Omental fat pad (tissue), 4 donors: ENCODE measurements at places on chromosomes 5 and 9.

GRCh38 chr5:56172241-56172640, 60.9 kb downstream of the ANKRD55 start:
- no peak for DNase-seq

- no peak for DNase-seq
Observed at GRCh38 chr5:139900546-139901250, 105.1 kb downstream of the PSD2 start.

DNA sequence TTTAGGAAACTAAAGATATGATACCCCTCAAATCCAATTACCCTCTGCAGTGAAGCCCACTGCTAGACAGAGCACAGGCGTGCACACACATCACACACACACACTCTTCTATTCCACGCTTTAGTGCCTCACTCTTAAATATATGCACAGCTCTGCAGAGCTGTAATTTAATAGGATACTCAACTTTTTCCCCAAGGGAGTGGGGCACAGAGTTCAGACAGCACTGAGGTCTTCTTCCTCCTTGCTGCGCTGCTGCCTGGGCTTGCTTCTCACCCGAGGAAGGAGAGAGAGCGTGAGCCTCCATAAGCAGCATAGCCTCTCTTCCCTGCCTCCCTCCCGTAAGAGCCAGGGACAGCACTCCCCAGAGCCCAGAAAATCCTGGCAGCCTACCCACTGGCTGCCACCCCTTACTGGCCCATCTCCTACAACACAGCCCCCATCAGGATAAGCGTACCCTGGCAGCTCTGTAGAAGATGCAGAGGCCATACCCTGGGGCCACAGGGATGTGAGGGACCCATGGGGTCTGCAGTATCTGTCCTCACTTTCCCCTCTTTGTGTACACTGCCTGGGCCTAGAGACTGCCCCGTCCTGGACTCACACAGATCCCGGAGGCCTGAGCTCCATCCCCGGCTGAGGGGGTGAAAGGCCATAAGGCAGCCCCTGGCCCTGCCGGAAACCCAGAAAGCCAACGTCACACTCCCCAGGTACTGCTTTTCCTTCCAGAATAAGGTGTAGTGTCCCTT, 102.1 kb downstream of the C5orf15 start:
- no peak for DNase-seq

DNA sequence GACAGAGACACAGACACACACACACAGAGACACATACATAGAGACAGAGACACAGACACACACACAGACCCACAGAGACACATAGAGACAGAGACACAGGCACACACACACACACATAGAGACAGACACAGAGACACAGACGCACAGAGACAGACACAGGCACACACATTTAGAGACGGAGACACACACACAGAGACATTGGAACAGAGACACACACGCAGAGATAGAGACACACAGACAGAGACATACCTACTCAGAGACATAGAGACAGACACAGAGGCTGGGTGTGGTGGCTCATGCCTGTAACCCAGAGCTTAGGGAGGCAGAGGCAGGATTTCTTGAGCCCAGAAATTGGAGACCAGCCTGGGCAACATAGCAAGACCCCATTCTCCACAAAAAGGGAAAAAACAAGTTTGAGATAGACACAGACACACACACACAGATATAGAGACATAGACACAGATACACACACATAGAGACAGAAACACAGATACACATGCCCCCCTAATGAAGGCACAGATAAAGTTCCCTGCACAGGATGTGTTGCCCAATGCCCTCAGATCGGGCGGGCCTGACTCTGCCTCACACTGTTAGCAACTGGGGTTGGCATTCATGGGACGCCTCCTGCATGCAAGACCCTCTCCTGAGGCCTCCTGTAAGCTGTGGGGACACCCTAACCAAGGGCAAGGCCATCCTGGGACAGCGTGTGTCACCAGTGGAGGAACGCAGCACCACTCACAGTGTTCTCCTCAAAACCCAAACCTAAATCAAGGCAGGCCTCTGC, 3.3 kb upstream of the RALGDS start:
- no peak for DNase-seq

- DNase-seq, result no peak
Observed at GRCh38 chr5:50646591-50646990, 19.8 kb upstream of the PARP8 start.

DNA sequence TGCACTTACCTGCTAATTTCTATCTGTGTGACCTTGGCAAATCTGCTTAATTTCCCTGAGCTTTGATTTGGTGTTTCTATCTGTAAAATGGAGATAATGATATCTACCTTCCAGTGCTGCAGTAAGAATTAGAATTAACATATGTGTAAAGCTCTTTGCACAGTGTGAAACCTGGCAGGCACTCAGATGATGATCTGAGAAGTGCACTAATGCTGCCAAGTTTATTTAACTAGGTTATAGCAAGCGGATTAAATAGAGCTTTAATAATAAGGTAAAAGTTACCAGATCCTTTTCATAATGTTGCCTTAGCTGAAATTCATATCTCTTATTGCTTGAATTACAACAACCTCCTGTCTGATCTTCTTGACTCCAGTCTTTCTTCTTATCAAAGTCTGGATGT, 315.3 kb upstream of the CD180 start:
- no peak for DNase-seq

GRCh38 chr9:109115931-109116526, 3.7 kb downstream of the TMEM245 start:
- DNase-seq, result no peak

DNA sequence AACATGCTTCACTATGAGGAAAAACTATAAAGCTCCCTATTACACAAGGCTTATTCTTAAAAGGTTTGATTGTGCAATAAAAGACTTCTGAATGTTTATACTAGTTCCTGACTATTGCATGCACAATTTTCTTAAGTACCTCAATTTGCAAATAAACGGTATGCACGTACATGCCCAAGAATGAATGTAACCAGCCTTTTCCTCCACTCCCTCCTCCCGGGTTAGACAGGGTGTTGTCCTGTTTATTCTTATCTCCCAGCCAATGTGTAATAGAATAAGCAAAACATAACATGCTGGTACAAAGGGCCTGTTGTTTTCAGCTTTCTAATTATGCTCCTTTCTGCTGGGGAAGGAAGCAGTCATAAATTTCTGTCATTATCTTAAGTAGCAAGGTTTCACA, 79.1 kb downstream of the AOPEP start:
- no peak for DNase-seq

- DNase-seq, result no peak
Observed at GRCh38 chr9:95073918-95074317, 243.6 kb downstream of the FANCC start.

- no peak for DNase-seq
Observed at GRCh38 chr5:56763711-56764466, 51.5 kb upstream of the MAP3K1 start.

DNA sequence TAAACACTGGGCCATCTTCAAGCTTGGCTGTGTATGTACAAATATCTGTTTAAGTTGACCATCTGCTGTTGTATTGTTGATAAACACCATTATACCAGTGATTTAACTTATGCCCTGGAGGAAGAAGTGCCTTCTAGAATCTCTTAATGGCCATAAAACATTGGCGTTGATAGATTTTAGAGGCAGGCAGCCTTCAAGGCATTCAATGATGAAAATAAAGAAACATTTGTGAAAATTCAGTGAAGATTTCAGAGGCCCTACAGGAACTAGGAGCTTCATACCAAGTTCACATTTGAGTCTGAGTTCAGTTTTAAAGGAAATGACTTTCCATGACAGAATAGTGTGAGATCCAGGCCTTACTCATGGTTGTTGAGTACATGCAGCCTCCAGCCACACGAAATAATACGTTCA, 52.2 kb downstream of the MAP1B start:
- DNase-seq, result no peak

DNA sequence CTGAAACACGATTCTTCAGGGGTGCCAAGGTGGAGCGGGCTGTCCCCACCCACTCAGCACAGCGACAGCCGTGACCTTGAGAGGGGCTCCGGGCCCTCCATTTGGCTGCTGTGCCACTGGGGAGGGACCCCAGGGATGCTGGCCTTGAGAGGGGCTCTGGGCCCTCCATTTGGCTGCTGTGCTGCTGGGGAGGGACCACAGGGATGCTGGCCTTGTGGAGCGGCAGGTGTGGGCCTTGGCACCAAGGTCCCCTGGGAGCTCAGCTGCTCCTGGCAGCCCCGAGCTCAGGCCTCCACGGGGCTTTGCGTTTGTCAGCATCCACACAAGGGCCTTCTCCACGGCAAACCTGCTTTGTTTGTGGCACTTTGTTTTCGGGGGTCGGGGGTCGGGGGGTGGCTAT, 137.6 kb upstream of the LPCAT1 start:
- no peak for DNase-seq

DNA sequence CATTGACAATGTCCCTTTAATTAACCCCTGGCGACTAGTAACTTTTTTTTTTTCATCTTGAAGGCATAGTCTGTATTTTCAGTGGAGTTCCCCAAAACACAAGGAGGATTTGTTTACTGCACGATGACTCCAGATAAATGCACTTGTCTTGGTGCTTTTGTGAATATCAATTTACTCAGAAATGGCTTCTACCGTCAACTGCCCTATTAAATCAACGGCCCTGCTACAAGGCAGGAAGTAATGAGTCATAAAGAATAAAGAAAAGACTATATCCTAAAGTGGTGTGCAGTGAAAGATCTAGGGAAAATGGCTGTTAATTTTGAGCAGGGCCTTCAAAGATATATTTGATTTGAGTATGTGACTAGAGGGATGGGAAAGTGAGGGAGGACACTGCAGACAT, 388.3 kb upstream of the CHD1 start:
- DNase-seq, result no peak

DNA sequence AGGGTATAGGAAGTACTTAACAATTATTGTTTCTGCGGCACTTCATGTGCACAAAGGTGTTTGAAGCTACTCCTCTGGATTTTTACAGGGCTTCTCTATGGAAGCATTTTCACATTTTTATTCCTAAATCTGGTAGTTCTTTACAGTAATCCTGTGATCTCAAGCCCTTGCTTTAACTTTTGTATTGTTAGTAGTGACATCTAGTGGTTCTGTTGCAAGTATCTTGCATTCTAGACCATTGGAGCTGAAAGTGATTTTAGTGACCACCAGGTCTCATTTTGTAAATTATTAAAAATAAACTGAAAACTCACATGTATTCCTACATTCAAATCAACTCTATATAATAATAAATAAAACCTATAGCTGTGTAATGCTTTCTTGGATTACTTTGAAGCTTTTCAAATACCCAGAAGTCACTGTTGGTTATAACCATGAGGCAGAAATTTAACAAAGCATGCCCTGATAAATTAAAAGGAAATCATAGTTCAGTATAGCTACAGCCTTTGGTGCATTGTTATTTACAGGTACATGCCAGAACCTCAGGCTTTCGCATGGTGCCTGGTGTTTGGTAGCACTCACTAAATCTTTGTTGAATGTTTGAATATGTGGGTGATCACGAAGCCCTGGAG, 18.9 kb downstream of the RPS23 start:
- no peak for DNase-seq

- no peak for DNase-seq
Observed at GRCh38 chr9:103991698-103992097, 102.4 kb upstream of the SMC2 start.

DNA sequence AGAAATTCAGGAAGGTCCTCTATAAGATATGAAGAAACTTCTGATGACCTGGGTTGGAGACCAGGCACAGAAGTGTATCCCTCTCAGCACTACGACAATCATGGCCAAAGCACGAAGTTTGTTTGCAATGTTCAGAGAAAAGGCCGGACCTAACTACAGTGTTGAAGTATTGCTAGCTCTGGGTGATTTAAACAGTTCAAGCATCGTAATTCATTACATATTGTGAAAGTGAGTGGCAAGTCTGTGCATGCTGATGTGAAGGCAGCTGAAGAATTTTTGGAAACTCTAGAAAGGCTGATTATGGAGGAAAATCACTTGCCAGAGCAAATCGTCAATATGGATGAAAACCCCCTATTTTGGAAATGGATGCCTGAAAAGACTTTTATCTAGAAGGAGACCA, 67.2 kb upstream of the PANK3 start:
- no peak for DNase-seq

GRCh38 chr5:146624179-146624578, 108.2 kb upstream of the GPR151 start:
- no peak for DNase-seq

DNA sequence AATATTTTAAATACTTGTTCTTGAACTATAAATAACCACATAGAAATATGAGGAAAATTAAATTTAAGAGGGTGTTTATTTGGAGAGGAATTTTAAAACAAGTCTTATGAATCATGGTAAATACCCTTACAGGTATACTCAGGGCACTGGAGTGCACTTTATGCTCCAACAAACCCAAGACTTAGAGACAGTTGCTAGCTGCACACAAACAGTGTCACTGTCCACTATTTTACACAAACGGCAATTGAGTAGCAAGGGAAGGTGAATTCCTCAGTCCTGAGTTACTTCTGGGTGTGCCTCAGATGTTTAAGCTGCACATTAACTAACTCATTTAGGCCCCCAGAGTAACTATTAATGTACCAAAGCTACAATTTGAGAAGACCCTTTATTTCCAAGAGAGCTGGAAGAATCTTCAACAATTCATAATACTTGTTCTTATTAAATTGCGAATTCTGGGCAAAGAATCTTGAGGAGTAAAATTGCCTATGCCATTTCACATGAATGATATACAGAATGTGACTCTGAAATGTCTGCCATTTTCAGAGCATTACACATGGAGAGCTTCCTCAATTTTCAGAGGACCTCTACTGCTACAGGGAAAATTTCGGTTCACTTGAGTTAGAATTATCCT, 371.2 kb downstream of the PDE4D start:
- no peak for DNase-seq

DNA sequence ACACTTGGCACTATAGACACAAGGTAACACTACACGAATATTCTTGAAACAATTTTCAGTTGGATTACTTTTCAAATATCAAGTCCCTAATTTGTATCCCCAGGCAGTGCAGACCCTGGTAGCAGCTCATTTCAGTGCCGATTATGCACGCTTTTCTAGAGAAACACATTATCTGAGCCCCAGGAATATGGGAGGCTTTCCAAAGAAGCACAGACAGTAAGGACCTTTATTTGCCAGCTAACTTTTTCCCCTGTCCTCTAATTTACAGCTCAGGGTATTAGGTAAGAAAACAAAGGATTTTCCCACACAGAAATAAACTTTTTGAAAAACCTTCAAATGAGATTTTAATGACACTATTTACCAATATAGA, 852.3 kb upstream of the DMAC1 start:
- DNase-seq, result no peak

DNA sequence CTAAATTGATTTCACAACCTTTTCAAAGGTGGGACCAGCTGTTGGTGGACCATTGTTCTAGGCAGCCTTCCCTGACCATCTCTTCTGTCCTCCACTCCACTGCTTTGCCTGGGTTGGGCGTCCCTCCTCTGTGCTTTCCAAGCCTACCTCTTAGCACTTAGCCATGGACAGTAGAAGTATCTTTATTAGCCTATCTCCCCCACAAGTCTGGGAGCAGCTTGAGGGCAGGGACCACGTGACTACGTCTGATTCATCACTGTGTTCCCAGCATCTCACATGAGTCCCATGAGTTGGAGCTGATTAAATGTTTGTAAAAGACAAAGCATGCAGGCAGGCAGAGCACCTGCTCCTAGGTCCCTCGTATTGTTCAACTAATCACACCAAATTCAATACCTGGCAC, 20.9 kb downstream of the MORN5 start:
- no peak for DNase-seq

GRCh38 chr9:21835121-21835520, 32.7 kb downstream of the MTAP start:
- DNase-seq, result no peak
